SK-N-SH treated with all-trans-retinoic acid at 6 μM for 48 hours (cell line): ENCODE measurements at places on chromosomes 2 and 18.
A peak's percentile ranks its signal among the peaks of the same experiment; 100 is the strongest.

GRCh38 chr2:155708071-155708470, 624.5 kb downstream of the NR4A2 start:
- ATAC-seq = no peak

- ATAC-seq = no peak
Observed at GRCh38 chr18:61782545-61782944, 110.3 kb downstream of the RNF152 start.

- no peak for ATAC-seq
Observed at GRCh38 chr2:241049739-241050623, 51.6 kb downstream of the SNED1 start.

- no peak for ATAC-seq
Observed at GRCh38 chr2:233165543-233165894, 86.0 kb upstream of the ATG16L1 start.

DNA sequence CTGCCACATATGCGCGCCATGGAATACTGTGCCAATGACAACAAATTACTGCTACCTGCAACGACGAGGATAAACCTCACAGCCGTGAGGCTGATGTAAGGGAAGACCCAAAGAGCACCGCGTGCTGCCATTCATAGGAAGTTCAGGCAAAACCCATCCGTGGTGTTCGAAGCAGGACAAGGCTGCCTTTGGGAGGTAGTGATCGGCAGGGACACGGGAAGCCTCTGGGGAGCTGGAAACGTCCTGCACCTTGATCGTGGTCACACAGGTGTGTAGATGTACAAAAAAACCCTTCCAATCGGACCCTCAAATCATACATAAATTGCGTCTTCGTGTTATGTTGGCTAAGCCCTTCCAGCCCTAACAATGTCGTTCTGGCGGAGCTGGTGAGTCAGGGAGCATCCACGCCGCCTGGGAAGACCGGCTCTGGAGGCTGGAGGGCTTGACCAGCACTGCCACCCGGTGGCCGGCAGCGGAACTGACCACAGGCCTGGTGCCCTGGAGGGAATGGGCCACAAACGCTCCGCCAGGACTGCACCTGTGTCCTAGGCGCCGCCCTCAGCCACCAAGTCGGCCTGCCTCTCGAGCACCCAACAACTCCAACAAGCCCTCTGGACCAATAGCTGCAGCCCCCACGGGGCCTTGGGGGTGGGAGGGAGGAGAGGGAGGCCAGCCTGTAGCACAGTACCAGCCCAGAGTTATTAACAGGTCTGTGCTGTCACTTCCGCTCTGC, 4.1 kb upstream of the NEURL3 start:
- peak; percentile 89 for ATAC-seq

- no peak for ATAC-seq
Observed at GRCh38 chr18:61666876-61667590, 225.8 kb downstream of the RNF152 start.

GRCh38 chr18:49866680-49867079, 53.3 kb upstream of the ACAA2 start:
- ATAC-seq = no peak

DNA sequence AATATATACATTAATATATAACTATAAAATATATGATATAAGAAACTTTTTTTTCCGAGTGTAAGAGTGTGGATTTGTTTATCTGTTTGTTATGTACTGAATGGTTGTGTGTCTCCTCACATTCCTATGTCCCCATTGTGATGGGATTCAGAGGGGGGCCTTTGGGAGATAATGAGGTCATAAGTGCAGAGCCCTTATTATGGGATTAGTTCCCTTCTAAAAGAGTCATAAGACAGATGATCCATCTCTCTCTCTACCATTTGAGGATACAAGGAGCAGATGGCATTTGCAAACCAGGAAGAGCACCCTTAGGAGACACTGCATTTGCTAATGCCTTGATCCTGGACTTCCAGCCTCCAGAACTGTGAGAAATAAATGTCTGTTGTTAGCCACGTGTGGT, 30.3 kb upstream of the SAP130 start:
- no peak for ATAC-seq

DNA sequence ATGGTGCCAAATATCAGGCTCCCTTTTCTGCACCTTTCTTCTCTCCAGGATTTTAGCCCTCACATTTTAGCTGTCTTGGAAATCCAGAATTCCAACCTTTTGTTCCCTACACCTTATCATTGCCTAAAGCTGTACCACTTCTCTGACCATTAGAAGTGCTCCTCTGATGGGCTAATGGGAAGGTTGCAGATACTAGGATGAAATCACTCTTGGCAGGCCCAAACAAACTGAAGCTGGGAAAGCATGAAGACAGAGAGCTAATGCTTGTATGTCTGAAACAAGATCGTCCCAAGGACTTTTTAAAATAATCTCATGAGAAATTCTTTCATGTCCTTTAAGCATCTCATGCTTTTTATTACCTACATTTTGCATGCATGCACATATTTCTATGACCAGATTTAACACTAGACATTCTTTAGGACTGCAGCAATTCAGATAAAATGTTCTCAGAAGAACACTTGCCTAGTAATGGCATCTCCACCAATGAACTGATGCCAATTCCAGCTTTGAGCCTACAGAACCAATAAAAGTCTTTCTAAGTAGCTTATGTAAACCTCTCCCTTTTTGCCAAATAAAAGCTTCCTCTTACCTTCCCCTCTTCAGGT, 98.4 kb upstream of the OSR1 start:
- no peak for ATAC-seq

- ATAC-seq = no peak
Observed at GRCh38 chr2:160913323-160913722, 246.9 kb upstream of the TANK start.

DNA sequence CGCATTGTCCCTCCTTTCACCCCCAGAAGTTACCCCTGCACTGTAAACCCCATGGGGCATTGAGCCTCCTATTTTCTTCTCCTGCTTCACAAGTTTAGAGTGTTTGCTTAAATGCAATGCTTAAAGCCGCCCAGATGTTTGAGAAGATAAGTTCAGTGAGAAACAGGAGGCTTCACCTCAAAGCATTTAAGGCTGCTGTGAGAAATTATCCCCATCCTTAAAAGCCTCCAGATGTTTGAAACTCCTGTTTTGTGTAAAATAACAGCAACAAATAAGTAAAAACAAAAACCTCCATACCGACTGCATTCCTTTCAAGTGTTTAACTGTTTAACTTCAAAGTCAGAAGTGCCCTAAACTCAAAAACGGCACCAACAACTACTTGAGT, 81.8 kb downstream of the RTP5 start:
- ATAC-seq = no peak

DNA sequence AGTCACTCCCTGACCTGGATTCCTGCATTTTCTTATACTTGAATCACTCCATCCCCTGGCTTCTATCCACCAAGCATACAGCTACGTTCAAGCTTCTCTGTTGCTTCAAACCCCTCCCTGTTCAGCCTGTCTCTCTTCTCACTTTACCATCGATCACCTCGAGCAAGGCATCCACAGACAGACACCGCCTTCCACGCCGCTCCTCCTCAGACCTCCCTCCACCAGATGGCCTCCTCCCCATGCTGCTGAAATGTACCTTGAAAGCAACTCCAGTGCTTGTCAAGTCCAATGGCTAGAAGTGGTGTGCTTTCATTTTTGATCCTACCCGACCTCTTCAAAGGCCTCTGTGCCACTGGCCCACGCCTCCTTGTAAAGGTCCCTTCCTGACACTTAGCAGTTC, 131.3 kb upstream of the ACAA2 start:
- no peak; the same call in 2 of the 3 replicates for ATAC-seq

DNA sequence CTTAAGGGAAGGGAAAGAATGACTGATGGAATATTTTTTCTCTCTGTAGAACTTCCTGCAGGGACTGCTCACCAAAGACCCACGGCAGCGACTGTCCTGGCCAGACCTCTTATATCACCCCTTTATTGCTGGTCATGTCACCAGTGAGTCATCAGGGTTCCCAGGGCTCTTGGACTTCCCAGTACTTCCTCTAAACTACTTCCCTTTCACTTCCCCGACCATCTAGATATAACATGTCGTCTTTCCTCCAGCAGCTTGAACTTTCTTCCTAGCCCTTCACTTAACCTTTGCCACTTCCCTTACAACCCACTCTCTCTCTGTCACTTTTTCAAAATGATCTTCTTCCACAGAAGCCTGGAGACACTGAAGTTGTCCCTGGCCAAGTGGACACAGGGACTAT, 7.2 kb downstream of the STK36 start:
- no peak for ATAC-seq

GRCh38 chr18:79987566-79987965, 797 bp downstream of the TXNL4A start:
- 0 out of 3 replicates have a peak, but pooled peaks have one; percentile 3 for ATAC-seq

GRCh38 chr2:155690785-155691184, 641.7 kb downstream of the NR4A2 start:
- no peak for ATAC-seq
